Stimulated activated CD8-positive, alpha-beta memory T cell treated with anti-CD3 and anti-CD28 coated beads, Interleukin-4, amount 100 ng/mL, for 1 hour (primary cell): ENCODE measurements at places on chromosomes 13 and 19.

DNA sequence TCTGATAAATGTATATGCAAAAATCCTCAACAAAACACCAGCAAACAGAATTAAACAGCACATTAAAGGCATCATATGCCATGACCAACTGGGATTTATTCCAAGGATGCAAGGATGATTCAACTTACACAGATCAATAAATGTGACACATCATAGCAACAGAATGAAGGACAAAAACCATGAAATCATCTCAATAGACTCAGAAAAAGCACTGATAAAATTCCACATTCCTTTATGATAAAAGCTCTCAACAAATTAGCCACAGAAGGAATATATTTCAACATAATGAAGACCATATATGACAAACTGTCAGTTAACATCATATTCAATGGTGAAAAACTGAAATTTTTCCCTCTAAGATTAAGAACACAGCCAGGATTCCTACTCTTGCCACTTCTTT is 691.6 kb downstream of the DIAPH3 start:
- no peak for DNase-seq

- DNase-seq: no peak
Observed at GRCh38 chr13:110343241-110343865, 36.3 kb downstream of the COL4A2 start.

- no peak for DNase-seq
Observed at GRCh38 chr19:40802300-40803169, 3.5 kb downstream of the EGLN2 start.

- DNase-seq: no peak
Observed at GRCh38 chr19:977058-977464, 7.1 kb upstream of the WDR18 start.

- no peak for DNase-seq
Observed at GRCh38 chr13:77477299-77477848, 58.1 kb upstream of the SCEL start.

DNA sequence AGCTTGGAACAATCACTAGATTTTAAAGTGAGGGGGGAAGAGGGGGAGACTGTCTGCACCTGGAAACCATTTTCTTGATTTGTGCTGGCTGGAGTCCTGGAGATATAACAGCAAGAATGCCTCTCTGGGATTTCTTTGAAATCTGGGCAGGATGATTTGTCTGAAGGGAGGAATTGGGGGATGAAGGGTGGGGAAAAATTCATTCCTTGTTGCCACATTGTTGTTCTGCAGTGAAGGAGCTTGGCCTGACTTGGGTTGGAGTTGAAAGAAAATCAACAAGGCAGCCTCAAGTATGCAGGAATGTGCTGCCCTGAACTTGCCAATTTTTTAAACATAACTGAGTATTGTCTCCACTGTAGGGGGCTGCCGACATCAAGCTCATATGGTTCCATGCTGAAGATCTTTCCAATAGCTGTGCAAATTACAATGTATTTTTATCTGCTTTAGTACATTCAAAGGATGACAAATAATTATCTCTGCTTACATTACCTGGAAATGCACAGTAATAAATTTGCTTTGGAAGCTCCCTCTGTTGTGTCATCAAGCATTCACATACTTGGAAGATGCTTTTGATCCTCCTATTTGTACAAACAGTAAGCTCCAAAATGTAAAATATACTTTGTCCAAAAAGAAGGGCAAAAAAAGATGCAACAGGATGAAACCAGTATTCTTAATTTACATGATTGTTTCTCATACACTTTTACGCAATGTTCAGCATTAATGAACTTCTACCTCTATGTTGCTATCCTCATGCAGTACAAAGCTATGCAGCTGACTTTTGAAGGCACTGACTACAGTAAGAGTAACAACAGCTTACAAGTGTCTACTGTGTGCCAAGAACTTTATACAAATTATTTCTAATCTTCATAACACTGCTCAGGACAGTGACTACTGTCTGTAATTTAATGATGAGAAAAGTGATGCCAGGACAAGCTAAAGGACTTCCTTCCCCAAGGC is 627.9 kb upstream of the KLF12 start:
- DNase-seq: no peak

GRCh38 chr13:59342400-59342799 is 821.3 kb downstream of the DIAPH3 start:
- DNase-seq: no peak

- no peak for DNase-seq
Observed at GRCh38 chr19:46901701-46902401, 41.1 kb downstream of the ARHGAP35 start.

GRCh38 chr19:54937926-54938325 is 9.4 kb downstream of the NLRP7 start:
- DNase-seq: no peak

DNA sequence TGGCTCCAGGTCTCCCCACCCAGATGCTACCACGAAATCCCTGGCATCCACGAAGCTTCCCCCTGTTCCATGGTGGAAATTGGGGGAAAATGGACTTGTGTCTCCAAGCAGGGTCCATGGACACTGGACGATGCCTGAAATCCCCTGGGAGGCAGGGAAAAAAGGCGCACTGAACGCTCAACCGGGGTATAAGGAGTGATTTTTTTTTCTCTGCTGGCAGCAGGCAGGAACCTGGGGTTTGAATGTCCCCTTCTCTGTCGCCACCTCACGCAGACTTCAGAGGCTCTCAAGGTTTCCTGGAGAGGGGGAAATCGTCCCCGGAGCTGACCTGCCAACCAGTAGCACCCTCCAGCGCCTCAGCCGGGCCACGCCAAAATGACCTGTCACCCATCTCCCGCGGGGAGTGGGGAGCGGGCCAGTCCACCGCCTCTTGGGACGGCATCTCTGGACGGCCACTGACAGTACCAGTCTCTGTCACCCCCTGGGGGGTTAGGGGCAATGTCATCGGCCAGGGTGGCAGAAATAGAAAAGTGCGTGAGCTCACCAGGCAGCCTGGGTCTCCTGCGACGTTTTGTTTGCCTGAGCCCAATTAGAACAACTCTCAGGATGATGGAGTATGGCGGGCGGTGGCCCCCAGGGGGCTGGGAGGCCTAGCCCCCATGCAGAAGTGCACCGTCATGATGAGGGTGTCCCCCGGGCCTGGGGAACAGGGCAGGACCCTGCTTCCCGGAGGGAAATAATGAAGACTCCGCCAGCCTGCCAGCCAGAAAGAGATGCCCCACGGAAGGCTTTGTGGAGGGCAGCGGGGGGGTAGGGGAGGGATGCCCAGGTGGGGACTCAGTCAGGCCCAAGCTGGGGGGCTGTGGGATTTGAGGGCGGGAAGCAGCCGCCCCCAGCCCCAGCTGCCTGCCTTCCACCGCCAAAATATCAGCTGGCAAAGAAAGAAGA is 2.6 kb downstream of the PTPRS start:
- DNase-seq: no peak

DNA sequence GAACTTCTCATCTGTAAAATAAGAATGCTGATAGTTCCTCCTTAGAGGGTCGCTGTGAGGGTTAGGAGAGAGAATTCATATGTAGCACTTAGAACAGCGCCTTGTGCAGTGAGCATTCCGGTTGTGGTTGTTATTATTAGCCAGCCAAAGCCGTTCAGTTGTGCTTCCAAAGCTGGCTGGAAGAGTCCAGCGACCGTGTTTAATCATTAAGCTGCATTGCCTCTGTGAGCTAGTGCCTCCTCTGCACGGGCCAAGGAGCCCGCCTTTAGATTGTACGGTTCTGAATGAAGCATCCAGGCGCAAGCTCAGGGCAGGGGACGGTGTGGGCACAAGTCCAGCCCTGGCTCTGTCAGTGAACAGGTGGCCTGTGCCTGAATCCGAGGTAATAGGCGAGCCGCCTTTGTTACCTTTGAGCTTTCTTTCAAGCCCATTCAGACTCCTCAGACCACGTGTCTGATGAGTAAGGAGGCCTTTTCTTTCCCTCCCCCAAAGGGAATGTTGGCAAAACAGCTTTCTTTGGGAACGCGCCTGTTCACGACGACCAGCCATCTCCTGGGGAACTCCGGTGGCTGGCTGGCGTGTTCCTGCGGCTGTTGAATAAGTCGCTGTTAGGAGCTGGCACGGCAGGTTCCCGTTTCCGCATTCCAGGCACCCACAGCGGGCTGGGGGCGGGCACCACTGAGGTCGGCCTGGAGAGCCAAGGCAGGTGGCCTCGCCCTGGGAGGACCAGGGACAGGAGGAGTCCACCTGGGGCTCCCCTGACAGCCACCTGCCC is 25.1 kb downstream of the SIPA1L3 start:
- DNase-seq: no peak

DNA sequence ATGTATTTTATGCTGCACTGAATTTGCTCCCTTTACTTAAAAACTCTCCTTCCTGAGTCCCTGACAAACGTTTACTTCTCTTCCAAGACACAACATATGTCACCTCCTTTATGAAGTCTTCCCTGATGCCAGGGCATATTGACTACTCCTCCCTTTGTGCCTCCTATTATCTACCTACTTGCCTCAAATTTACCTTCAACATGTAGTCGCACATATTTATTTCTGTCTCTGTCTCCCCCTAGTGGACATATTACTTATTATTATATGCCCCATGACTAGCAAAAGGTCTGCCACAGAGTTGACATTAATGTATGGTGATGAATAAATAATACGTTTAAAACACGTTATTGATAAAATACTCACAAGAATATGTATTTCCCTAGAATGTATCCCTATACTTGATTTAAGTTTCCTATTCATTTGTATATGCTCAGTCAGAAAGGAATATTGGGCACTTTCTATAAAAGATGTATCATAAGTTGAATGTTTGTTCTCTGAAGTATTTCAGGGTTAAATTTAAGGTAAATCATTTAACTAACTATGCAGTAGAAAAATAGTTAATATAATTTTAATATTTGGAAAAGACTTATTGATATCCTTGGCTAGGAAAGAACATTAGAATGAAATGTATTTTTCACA is 250.3 kb upstream of the ATXN8OS start:
- DNase-seq: no peak

DNA sequence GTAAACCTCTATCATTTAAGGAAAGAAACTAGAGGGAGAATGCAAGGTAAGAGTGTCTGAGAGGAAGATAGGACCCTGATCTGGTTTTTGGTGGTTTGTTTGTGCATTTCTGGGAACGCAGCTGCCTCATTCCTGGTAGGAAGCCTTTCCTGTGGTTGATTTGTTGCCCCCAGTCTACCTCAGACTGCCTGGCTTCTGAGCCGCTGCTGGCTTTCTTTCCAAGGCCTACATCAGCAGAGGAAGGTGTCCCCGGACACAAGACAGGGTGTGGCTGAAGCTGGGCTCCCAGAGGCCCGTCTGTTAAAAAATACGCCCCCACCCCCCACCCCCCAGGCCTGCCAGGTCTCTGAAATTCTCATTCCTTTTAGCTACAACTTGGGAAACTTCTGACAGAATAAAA is 42.6 kb downstream of the C13orf42 start:
- DNase-seq: no peak
